ENCODE measurements at places on chromosomes 6 and 20.

DNA sequence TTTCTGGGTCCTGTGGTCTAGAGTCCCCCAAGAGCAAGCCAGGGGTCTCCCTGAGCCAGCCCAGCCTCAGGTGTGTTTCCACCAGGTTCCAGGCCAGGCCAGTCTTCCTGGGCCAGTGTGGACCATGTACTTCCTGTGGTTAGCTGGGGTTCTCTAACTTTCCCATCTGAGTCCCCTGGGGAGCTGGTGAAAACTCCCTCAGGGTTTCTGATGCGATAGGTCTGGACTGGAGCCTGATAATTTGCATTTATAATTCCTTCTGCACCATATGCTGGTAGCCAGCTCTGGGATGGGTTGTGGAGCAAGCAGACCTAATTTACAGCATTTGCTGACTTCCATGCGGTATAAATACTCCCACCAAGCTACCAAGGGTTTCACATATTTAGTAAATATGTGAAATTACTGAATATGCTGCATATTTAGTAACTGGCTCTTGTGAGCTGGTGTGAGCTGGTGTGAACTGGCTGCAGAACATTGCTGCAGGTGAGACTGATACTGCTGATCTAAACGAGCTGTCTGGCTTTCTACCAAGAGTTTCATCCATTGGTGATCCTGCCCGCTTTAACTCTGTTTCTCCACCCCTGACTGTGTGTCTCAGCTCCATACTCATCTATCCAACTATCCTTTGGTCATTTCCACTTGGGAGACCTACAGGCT lies 62.6 kb downstream of the RIN2 start:
- DNase-seq, result no peak

DNA sequence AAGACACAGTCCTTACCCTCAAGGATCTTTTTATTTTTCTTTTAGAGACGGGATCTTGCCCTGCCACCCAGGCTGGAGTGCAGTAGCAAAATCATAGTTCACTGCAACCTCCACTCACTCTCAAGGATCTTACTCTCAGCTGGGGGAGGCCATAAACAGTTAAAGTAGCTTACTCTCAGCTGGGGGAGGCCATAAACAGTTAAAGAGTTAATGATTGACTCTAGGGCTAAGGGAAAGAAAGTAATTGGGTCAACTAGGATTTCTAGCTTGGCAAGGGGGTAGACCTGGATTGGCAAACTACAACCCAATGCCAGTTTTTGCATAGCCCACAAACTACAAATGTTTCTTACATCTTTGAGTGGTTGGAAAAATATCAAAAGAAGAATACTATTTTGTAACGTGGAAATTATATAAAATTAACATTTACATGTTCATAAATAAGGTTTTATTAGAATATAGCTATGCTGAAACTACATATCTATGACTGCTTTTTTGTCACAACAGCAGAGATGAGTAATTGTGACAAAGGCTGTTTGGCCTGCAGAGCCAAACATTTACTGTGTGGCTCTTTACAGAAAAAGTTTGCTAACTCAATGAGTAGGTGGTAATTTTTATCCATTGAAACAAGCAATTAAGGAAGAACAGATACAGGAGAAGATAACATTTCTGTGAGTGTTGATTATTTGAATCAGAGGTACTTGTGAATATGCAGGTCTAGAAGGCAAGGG lies 46.4 kb downstream of the PTPRA start:
- DNase-seq, result peak; percentile 9

GRCh38 chr6:46263707-46264086 lies 92.9 kb upstream of the ENPP5 start:
- DNase-seq, result no peak

DNA sequence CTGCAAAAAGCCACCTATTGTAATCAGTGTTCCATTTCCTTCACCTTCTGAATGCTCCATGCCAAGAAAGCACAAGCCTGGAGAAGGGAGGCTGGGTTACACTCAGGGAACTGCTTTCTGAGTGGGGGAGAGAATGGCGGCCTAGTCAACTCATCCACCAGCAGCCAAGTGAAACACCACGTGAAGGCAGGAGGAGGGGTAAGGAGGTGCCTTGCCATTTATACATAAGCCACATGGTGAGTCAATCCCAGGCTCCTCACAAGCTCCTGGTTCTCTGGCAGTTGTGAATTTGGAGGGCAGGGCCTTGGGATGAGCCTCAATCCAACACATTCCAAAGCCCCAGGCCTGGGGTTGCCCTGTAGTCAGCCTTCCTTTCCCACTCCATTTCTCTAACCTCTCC lies 149.4 kb downstream of the CD24 start:
- DNase-seq, result no peak

All from suppressor macrophage treated with lipopolysaccharide for 1 hour (primary cell).